Cerebellum (tissue), 4 donors: ENCODE measurements at places on chromosomes 2 and 18.

DNA sequence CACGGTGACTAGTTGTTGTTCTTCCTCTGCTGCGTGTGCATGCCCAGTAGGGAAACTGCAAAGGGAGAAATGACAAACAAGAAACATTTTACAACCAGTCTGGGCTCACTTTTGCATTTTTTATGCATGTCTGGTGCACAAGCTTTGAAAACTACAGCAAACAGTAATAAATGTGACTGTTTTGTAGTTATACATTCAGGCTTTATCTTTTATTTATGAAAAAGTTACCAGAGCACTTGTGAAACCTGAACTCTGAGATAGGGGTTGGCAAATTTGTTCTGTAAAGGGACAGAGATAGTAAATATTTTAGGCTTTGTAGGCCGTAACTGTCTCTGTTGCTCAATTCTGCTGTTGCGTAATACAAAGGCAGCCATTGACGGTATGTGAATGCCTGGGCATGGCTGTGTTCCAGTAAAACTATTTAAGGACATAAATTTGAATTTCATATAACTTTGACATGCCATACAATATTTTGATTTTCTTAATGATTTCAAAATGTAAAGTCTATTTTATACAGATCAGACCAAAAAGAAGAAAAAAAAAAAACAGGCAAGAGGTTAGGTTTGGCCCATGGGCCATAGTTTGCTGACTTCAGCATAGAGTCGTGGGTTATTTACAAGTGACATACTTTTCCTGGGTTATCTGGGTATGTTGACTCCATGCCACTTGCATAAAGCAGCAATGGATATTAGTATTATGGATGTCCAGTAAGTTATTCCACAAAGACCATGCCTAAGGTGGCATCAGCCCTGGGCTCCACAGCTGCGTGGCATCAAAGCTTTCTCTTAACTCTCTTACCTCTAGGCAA, 53.6 kb upstream of the EML6 start:
- DNase-seq, result no peak

GRCh38 chr18:72458271-72458670, 85.9 kb downstream of the CBLN2 start:
- DNase-seq, result no peak

- DNase-seq, result no peak
Observed at GRCh38 chr2:217740178-217740577, 262.6 kb downstream of the TNS1 start.

GRCh38 chr2:180609626-180610340, 370.6 kb upstream of the UBE2E3 start:
- DNase-seq, result no peak

DNA sequence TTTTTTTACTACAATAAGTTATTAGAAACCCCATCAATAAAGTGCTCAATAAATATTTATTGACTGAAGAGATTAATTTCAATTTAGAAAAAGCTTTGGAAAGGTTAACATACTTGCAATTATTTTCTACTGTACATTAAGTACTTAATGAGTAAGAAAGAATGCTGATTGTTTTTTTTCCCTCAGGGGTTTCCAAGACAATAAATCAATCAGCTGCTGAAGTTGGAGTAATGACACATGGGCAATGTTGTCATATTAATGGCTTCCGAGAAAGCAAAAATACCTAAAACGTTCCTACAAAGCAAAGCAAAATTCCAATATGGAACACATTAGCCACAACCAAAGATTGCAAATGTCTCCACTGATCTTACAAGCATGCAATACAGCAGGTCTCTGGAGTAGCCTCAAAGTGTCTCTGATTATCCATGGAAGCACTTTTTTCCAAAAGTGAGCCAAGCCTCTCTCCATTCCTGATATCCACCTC, 66.7 kb downstream of the ZC3H6 start:
- no peak for DNase-seq

DNA sequence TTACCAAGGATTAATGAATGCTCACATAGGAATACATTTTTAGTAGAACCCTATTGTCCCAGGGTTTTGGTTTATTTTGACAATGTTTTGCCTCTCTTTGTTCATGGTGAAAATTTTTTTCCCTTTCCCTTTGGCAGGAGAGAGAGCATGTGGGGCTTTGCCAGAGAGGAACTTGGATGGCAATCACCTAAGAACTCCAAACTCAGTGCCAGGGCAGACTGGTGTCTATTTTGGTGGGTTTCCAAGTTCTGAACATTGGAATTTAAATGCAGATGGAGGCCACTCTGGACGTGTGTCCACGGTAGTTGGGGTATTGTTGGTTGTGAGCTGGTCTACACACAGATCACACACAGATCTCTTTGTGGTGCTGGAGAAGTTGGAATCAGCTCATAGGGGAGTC, 2091.1 kb upstream of the PIK3C3 start:
- peak; percentile 56 for DNase-seq

DNA sequence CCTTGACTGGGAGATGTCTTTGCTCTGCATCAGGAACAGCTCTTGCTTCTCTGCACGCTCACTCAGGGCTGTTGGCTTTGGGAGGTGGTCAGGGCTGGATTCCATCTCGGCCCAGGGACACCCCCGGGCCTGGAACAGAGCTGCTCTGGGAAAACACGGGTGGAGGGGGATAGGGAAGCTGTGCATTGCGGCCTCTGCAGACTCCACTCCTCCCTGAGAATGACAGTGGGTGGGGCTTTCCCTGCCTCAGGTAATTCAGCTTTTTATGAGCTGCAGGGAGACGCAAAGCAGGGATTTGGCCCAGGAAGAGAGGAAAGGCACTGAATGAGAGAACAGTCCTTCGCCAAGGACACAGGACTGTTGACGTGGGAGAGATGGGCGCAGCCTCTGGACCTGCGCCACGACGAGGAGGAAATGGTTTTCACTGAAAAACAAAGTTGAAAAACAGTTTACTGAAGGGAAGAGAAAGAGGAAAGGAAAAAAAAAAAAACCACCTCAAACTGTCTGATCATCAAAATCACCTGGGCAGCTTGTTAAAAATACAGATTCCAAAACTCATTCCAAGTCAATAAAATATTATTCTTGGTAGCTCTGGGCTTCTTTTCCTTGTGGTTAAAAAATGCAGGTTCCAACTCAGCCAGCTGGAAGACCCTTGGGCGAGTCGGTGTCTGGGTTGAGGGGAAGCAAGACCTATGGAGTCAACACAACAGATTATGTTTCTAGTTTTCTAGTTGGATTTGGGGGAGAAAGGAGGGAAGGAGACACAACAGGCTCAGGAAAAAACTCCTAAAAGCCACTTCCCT, 194.0 kb downstream of the ZFP36L2 start:
- DNase-seq, result no peak

DNA sequence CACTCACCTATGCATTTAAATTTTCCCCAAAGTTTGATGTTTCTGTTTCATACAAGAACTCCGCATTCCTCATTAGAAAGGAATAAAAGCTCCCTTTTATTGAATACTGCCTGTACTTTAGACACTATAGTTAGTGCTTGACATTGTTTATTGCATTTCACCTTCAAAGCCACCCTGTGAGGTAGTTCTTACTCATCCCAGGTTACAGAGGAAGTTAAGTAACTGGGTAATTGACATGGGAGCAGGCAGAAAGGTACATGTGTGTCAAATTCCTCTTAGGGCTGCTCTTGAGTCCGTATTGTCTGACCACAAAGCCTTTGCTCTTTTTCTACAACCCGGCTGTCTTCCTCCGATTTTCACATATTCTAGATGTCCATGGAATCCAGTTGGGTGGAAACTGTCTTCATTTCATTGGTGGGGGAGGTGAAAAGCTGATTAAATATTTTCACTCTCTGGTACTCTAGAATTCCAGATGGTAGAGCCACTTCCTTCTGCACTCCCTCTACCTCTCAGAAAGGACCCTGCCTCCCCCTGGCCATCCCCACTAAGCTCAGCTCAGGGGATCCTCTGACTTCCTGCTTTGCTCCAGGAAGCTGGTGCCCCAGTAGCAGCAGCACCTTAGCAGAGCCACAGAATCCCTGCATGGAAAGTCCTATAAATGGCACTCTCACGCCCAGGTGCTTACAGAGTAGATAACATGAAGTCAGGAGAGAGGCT, 319.2 kb downstream of the LRATD1 start:
- no peak for DNase-seq

DNA sequence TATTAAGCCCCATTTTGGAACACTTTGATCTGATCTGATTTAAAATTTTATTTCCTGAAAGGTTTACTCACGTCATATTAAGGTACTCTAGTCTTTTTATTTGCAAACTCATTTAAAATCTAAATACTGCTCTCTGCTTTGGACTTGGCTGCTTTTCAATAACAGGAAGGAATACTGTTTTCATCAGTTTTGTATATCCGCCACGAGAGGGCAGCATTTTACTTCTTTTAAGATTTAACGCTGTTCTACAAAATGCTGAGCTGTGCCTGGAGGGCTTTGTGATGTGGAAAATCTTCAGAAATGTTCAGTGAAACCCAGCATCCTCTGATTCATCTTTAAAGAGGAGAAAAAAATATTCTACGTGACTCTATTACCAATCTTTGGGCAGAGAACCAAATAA, 37.5 kb upstream of the SLC38A11 start:
- peak; percentile 46 for DNase-seq

DNA sequence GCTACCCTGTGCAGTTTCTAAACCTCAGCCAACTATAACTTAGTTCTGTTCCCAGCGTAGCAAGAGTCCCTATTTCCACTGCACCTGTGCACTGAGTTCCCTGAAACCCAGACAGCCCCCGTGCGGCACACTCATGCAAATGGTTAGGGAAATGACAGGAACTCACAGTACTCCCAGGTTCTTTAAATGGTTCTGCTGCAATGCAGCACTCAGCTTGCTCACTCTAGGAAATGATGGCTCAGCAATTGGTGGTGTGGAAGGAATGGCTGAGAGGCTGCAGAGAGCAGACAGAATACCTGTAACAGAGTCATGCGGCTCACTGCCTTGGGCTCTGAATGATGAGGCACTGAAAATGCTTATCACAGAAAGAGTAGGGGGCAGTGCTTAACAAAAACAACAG, 143.0 kb downstream of the RAD51AP2 start:
- DNase-seq, result no peak

GRCh38 chr18:9117980-9118841, 15.7 kb downstream of the NDUFV2 start:
- DNase-seq, result no peak

DNA sequence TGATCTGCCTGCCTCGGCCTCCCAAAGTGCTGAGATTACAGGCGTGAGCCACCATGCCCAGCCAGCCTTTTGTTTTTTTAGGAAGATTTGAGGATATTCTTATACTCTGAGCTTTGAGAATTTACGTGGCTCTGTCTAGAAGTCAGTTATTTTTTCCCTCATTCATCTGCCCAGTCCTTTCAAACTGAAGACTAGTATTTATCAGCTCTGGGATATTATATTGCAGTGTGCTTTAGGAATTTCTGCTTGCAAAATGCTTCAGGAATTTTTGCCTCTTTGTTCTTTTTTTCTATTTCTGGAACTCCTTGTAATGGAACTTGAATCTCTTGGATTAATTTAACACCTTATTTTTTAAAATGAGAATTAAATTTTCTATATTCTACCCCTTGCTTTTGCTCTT, 22.6 kb downstream of the ACSL3 start:
- no peak for DNase-seq

- DNase-seq, result no peak
Observed at GRCh38 chr18:11570769-11571412, 38.5 kb upstream of the SLC35G4 start.

DNA sequence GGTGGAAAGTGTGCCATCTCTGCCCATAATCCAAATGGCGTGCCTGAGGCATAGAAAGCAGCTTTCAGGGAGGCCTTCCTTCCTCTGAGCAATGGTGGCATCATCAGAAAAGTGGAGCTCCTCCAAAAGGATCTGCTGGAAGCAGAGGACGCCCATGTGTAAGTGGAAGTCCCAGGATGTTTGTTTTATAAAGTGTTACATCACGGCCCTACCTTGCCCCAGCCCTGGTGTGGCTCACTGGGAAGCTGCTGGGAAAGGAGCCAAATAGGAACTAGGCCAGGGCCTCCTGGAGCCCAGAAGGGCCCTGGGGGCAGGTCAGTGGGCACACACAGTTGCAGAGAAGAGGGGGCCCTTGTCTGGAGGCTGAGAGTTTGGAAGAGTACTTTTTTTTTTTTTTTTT, 4.2 kb upstream of the ODC1 start:
- DNase-seq, result no peak

DNA sequence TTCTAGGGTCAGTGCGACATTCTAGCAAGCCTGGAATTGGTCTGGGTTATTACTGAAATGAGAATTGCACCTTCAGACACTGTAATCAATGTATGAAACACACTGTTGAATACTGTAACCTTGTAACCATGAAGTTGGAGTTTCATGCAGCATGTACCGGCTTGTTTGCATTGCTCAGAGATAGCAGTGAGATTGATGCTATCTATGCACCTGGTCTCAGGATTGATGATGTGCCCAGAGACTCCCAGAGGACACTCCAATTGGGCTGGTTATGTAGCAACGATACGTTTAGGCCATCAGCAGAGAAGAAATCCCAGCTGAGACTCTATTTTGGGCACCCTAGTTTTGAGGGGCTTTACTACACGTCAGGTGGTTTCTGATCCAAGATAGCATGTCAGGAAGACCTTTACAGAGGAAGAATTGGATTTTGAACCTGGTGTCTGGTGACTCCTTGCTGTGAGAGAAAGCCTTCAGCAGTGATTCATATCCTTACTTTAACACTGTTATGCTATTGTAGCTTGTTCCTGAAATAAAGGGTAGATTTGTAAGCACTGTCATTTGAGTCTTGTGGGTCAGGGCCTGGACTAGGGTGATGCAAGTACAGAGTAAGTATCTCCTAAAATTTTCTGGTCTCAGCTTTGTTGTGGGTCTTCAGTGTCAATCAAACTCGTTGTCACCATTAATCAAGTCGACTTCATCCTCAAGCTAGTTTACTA, 305.1 kb upstream of the GULP1 start:
- no peak for DNase-seq

- DNase-seq, result no peak
Observed at GRCh38 chr2:179917272-179917671, 55.9 kb upstream of the ZNF385B start.

GRCh38 chr2:83650898-83651297, 808.2 kb downstream of the SUCLG1 start:
- DNase-seq, result no peak

- no peak for DNase-seq
Observed at GRCh38 chr2:27492557-27492956, 2.4 kb downstream of the FNDC4 start.

DNA sequence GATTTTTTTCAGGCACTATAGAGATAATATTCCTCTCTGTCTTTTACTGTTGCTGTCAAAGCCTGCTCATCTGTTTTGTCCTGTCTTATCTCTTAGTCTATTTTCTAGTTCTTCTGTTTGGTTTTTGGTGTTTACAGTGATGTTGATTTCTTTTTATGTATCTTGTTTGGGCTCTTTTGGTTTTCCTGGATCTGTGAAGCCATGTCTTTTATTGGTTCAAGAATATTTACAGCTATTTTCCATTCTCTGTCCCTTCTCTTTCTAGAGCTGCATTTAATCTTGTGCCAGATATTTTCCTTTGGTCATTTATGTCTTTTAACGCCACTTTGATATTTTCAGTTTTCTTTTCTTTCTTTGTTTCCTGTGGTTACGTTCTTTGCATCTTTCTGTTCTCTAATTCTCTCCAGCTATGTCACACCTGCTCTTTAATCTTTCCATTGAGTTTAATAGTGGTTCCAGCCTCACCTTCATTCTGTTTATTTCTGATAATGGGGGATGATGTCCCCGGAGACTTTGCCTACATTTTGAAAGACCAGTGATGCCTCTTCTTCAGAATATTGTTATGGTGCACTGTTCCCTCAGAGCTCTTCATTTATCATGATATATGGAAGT, 32.0 kb downstream of the SMCHD1 start:
- DNase-seq, result no peak
